ENCODE measurements at places on chromosomes 1 and 21.

DNA sequence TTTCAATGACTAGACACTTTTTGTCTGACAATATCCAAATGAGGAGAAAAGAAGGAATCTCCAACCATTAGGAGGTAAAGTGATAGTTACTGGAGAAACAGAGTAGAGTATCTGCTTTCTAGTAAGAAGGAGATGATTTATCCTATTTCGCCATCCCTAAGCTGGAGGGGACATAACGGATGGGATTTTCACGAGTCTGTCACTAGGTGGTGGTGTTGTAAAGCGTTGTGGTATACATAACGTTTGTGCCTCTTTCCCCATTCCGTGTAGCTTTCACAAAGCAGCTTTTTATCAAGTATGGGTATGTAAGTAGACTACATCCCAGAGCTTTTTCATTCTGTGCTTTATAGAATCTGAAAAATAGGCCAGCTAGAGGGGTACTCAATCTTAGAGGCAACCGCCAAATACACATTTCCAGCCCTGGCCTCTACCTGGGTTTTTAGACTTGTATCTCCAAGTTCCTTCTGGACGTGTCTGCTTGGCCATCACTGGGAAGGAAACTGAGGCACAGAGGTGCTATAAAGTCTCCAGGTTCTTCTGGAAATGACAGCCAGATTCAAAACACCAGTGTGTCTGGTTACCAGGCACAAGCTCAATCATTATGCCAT lies 33.3 kb upstream of the FAM3B start:
- no peak for DNase-seq

- DNase-seq = no peak
These were observed 11.4 kb downstream of the DOCK7 start for GRCh38 chr1:62676611-62677356.

DNA sequence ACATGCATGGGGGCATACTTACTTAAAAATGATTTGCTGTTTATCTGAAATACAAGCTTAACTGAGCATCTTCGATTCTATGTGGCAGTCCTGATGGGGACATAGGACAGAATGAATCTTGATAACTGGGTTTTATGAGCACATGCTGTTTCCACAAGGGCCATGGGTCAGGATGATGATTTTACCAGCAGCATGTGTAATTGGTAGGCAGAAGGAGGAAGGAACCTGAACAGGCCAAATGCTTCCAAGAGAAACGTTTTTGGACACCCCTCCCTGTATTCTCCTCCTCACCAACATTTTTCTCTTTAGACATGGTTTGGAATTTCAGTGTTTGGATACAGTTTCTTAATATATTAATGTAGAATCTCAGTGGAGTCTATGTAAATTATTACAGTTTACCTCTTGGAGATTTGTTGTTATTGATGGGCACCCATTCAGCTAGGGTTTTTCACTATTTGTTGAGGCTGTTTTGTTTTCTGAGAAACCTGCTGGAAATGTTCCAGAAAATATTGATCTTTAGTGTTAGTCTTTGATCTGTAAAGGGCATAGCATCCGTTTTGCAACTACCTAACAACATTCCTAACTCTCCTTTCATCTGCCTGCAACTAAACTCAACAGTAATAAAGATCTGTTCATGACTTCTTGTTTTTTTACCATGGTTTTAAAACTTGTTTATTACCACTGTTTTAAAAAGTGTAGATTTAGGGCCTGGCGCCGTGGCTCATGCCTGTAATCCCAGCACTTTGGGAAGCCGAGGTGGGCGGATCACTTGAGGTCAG lies 42.0 kb downstream of the TBCE start:
- DNase-seq = no peak

DNA sequence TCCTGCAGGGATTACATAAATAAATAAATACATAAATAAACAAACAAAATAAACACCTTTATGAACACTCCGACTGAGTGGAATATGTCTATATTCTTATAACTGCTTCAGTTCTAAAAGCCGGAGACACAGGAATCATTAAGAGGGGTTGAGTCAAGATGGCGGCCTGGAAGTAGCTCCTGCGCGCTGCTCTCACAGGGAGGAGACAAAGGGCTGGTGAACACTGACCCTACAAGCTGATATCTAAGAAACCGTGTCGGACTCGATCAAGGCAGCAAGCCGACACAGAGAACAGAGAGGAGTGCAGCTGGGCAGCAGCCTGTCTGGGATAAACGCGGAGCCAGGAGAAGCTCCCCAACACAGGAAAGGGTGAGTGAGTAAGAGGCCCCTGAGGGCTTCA lies 1098.6 kb upstream of the NCAM2 start:
- no peak for DNase-seq
